Astrocyte (in vitro differentiated cells and primary cell): ENCODE measurements at places on chromosomes 16 and 17. TPM values are rescaled to one million over a fixed set of nuclear protein-coding genes. Genes with fewer than 3 reads are reported as not detected.

Gene KRT15
- 0.26 and 0.79 TPM in 2 replicates for total RNA-seq

Gene LYZL6
- total RNA-seq: not detected in 2 replicates

Gene MRPL38
- total RNA-seq: 58.9 and 65.6 TPM in 2 replicates

GRCh38 chr16:23066676-23067075 is 82.6 kb downstream of the USP31 start:
- DNase-seq: no peak

Gene MYH1
- not detected in 2 replicates for total RNA-seq
